Germinal center (tissue), 1 donor: ENCODE measurements at places on chromosomes 3 and 15.
A peak's percentile ranks its signal among the peaks of the same experiment; 100 is the strongest.

DNA sequence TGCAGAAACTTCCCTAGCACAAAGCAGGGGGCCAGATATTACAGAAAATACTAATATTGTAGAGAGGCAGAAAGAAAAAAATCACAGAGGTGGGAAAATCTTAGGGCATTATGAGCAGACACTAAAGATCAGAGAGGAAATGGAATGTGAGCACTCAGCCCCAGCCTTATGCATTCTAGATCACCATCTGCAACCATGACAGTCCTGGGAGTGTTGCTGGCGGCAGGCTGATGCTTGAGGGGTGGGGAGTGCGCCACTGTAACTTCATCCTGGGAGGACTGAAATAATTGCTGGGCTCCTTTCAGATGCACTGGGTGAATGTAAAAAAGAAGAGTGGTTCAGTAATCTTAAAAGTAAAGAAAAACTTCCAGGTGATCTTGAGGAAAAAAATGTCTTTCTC is 427.6 kb upstream of the SEMA6D start:
- no peak for DNase-seq

DNA sequence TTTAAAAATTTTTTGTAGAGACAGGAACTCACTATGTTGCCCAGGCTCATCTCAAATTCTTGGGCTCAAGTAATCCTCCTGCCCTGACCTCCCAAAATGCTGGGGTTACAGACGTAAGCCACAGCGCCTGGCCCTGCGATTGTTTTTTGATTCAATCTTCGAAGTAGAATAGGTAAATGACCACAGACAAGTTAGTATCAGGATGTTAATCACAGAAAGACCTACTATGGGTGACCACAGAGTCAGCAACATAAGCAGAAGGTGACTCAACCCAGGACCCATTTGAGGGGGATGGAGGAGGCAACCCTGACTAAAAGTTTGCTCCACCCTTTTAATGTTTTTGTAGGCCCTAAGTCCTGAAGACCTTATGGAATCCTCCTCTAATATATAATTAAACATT is 10.0 kb upstream of the USP3 start:
- no peak for DNase-seq

DNA sequence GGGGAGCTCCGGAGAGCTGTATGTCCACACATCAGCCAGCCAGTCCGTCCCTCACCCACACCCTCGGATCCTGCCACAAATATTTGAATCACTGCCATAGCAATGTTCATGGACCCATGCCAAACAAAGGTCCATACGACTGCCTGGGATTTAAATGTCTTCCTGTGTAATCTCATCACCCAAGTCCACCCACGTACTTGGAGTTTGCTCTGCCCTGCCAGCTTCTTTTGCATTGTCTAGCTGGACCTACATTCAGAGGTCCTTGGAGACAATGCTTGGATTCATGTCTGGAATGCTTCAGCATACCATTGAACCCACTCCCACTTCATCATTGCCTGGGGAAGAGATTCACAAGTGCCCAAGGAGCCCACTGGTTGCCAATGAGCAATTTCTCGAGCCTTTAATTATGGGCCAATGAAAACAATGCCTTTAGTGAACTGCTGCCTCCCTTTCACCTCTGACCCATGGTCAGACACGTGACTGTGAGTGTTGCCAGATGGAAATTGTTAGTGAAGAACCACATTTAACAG is 90.4 kb upstream of the PHLDB2 start:
- no peak for DNase-seq

DNA sequence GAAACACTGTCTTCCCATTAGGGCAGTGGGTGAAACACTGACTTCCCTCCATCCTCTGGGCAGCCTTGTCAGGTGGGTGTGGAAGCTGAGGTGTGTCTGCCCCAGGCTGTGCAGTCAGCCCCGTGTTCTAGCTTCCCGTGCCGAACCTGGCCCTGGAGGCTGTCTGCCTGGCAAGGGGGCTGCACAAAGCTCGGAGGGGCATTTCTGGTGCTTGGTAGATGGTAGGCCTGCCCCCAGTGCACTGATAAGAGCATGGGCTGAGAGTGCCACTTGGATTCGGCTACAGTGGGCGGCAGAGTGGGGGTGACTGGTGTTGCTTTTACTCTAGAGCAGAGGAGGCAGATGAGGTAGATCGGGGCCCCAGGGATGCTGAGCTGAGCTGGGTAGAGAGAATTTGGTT is 21.3 kb downstream of the IGF1R start:
- no peak for DNase-seq

GRCh38 chr3:123602325-123602724 is 17.5 kb upstream of the HACD2 start:
- DNase-seq: no peak

DNA sequence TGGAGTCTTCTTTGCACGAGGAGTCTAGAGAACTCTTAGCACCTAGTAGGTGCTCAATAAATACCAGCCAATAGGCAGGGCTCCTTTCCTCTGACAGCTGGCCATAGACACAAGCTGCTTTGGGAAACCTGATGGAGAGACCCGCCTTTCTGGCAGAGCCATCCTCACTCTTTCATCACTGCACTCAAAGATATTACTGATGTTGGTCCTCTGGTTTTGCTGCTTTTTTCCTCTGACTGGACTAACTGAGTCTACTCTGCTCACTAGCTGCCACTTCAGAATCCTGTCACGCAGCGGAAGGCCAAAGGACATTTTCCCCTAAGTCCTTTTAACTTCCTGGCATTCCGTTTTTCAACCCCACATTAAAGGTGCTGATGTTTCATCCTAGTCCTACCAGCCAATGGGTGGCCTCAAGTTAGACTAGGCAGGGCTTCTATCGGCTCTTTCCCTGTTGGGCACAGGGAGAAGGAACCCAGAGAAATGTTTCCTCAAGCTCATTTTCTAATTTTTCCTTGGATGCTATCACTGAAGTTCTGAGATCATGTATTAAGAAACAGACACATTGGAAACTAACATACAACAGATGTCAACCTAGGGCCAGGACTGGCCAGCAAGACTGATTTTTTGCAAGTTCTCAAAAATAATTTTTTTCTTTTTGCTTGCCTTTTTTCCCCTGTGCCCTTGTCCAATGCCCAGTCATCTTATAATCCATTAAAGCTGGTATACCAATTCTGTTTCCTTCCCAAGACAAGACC is 132.8 kb upstream of the ICE2 start:
- DNase-seq: no peak

DNA sequence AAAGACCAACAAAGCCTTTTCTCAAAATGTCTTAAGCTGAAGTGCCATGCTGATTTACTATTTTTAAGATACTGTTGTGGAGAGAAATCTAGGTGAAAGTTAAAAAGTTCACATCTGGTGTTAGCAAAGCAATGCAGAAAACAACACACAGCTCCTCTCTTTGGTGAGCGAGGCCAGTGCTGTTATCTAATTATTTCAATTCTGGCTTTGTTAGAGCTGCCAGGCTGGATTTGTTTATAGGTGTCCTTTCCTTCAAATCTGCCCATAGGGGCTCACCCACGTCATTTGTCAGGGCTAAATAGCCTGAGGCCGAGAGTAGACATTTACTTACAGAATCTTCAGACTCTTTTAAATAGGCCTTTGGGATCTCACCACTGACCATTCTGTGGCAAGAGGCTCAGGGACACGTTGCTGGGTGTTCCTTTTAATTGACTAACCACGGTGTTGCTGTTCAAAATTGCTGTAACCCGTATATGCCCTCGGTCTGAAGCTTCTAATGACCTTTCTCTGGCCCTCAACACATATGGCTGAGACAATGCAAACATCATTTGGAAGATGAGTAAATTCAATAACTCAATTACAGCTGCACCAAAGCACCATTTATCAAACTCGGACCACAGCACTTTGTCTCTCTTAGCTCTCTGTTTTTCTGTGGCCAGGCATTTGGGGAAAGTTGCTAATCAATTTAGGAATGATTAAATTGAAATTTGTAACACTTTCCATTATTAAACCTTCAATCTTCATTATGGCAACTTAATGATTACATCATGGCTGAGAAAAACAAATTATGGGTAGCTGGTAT is 152.6 kb downstream of the PDZRN3 start:
- DNase-seq: no peak

GRCh38 chr3:63067999-63068645 is 192.9 kb upstream of the CADPS start:
- peak; percentile 18 for DNase-seq
